ENCODE measurements at places on chromosomes 16 and 17.

GRCh38 chr16:10631886-10632285 lies 51.5 kb upstream of the EMP2 start:
- DNase-seq, result no peak

- DNase-seq, result no peak
Observed at GRCh38 chr16:2384426-2384825, 43.9 kb upstream of the ABCA3 start.

GRCh38 chr16:5428932-5429331 lies 331.3 kb upstream of the EEF2KMT start:
- no peak for DNase-seq

DNA sequence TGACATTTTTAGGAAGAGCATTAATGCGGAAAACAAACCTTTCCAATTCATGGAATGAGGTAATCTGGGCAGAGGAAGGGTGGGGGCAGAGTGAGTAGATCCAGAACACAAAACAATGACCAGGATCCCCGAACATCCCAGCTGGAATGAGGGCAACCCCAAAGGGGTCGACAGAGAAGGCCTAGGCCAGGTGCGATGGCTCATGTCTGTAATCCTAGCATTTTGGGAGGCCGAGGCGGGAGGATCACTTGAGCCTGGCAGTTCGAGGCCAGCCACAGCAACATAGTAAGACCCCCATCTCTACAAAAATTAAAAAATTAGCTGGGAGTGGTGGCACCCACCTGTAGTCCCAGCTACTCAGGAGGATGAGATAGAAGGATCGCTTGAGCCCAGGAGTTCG lies 64.7 kb downstream of the ZFHX3 start:
- DNase-seq, result no peak

- DNase-seq, result no peak
Observed at GRCh38 chr17:61942085-61942484, 14.3 kb upstream of the INTS2 start.

DNA sequence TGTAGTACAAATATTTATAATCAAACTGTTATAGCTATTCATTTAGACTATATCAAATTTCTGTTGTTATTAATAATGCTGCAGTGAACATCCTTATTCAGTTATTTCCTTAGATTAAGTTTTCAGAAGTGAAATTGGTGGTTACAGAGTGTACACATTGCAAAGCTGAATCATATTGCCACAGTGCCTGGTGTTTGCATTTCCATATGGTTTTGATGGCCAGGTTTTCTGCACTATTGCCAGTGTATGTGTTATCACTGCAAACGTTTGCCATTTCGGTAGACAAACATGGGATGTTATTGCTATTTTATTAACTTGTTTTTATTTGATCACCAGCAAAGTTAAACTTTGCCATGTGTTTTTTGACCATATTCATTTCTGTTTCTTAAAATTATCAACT lies 259.4 kb downstream of the CDH13 start:
- DNase-seq, result no peak

DNA sequence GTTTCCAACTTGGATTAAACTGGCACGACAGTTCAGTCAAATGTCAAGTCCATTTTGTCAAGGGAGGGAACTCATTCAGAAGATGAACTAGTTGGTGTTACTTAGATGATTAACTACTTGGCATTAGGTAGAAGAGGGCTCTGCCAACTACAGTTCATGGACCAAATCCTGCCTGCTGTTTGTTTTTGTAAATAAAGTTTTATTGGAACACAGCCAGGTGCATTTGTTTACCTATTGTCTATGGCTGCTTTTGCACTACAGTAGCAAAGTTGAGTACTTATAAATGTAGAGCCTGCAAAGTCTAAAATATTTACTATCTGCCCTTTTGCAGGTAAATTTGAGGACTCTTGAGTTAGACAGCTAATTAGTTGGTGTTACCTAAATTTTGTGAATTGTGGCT lies 410.0 kb downstream of the MAF start:
- DNase-seq, result no peak

- no peak for DNase-seq
Observed at GRCh38 chr17:1978396-1978949, 46.7 kb downstream of the RTN4RL1 start.

DNA sequence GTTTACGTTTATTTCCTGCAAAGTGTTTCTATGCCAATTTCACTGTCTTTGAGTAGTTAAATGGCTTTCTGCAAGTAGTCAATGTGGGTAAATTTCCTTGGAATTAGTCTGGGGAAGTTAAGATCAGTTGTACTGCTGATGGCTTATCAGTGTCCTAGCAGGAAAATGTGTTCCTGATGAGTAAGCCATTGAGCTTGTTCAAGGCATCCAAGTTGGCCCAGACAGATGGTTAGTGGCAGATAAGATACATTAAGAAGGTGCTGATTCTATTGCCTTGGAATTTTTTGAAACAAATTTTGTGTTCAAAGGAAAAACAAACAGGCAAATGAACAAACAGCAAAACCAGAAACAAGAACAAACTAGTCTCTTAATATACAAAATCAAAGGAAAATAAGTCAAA lies 258.4 kb downstream of the MAP2K6 start:
- DNase-seq, result no peak

- DNase-seq, result no peak
Observed at GRCh38 chr16:17426451-17426850, 44.3 kb downstream of the XYLT1 start.

- DNase-seq, result no peak
Observed at GRCh38 chr16:70466805-70467076, 12.3 kb downstream of the FCSK start.

- DNase-seq, result no peak
Observed at GRCh38 chr17:56325313-56326000, 172.2 kb downstream of the ANKFN1 start.

DNA sequence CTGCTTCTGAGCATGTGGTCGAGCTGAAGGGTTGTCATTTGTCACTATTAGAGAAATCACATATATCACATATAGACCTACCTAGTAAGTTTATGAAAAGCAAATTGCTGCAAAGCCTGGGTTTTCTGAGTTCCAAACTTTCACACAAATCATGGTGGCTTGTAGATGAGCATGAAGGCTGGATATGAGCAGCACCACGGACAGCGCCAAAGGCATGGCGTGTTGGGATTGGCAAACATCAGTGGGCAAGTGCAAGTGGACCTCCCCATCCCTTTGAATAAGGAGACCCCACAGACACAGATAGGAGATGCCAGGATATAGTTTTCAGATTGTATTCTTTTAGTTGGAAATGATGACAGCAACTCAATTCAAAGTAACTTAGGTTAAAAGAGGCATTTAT lies 77.6 kb upstream of the CACNG3 start:
- DNase-seq, result no peak

- peak; percentile 80 for DNase-seq
Observed at GRCh38 chr16:27202923-27203506, 311 bp upstream of the KDM8 start.

GRCh38 chr16:54968011-54968410 lies 37.3 kb downstream of the IRX5 start:
- no peak for DNase-seq

DNA sequence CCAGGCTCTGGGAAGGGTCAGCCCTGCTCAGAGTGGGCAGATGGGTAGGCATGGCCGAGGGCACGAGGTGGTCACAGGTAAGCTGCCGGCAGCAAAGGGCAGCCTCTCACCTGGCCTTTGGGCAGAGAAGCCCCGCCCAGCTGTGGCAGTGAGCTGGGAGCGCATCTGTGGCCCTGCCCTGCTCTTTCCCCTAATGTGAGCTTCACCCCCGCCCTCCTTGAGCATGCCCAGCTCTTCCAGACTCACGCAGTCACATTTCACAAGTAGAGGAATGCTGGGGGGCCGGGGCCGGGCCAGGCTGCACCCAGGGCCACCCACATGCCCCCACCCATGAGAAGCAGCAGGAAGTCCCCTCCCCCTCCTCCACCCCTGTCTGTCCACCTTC lies 40.7 kb upstream of the SLC38A10 start:
- no peak for DNase-seq

All from GM20000 (cell line).